Cerebellum (tissue), 4 donors: ENCODE measurements at places on chromosomes 7 and 10. TPM values are rescaled to one million over a fixed set of nuclear protein-coding genes. Genes with fewer than 3 reads are reported as not detected.

GRCh38 chr7:90155206-90155605 is 937 bp downstream of the STEAP1 start:
- no peak for DNase-seq

GSTO2 gene
- 2.2 TPM for total RNA-seq

DNA sequence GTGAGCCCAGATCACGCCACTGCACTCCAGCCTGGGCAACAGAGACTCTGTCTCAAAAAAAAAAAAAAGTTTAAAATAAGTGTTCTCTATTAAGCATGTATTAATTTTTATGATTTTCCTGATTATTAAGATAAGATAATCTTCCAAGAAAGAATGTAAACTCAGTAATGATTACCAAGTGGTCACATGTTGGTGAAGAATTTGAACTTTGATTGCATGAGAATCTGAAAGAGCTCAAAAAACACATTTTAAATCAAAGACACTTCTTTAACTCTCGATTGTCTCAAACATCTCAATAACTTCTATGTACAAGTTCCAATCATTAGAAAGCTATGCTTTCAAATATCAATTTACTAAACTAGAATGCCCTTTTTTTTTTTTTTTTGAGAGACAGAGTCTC is 33.8 kb downstream of the SNX8 start:
- DNase-seq, result no peak

DNA sequence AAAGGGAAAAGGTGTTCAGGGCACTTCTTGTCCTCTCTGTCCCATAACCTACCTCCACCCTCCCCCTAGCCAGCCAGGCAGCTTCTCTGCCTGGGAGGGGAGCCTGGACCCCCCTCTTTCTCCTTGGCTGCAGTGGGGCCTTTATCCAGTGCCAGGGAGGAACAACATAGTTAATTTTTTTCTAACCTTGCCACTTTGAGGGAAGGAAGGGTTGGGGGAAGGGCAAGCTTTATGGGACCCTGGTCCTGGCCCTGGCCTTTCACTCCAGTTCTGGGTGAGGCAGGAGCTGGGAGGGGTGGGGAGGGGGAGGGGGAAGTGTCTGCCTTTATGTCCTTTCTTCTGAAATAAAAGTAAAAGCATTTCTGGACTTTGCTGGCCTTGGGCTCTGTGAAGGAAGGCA is 4.5 kb downstream of the VGF start:
- DNase-seq, result no peak

DNA sequence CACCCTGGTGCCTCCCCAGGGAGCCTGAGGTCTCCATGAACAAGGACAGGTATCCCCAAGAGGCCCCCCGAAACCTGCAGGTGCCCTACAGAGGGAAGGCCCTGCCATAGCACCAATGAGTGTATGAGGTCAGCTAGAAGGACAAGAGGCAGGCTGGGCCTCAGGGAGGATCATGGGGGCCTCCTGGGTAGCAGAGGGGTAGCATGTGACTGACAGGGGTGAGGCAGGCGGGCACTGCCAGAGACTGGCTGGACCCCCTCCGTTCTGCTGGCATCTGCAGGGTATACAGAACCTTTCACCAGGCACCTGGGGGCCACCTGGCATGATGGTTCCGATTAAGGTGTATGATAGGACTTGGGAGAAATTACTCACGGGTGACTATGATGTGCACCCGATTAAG is 79.2 kb upstream of the KCTD7 start:
- DNase-seq, result no peak

DNA sequence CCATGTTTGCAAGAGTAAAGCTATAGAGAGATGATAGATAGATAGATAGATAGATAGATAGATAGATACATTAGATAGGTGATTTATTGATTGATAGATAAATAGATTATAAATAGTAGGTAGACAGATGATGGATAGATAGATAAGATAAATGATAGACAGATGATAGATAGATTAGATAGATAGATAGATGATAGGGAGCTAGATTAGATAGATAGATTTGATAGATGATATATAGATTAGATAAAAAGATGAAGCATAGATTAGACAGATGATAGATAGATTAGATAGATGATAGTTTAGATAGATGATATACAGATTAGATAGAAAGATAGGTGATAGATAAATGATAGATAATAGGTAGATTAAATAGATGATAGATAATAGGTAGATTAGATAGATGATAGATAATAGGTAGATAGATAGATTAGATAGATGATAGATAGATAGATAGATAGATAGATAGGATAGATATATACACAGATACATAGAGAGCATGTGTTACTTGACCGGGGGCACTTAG is 243.3 kb upstream of the FOXK1 start:
- no peak for DNase-seq

IRF5 gene
- total RNA-seq, result 2.5 TPM

TAF6 gene
- total RNA-seq, result 23.8 TPM

ACHE gene
- total RNA-seq, result 14.4 TPM

DNA sequence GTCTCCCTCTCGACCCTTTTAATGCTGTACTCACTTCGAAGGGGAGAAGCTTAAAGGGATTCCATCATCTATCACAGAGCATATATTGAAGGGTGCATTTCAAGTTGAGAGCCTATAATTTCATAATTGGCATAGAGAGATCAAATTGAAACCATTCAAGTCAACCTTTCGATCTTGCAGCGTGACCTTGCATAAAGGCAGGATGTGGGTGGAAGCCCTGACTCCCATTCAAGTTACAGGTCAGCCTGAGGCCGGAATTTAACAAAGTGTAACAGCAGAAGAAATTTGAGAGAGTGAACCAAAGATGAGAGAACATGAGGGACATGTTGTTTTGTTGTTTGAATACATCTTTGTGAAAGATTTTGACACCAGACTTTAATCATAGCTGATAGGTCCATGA is 195.3 kb upstream of the TPK1 start:
- DNase-seq, result no peak

ALOX5 gene
- 2.0 TPM for total RNA-seq

TMEM236 gene
- 0.18 TPM for total RNA-seq

- no peak for DNase-seq
Observed at GRCh38 chr10:132296666-132297443, 10.9 kb downstream of the STK32C start.

- DNase-seq, result no peak
Observed at GRCh38 chr10:121311812-121312443, 286.3 kb downstream of the FGFR2 start.

GRCh38 chr7:142158736-142159496 is 47.4 kb downstream of the MGAM2 start:
- no peak for DNase-seq

- DNase-seq, result no peak
Observed at GRCh38 chr7:123863461-123863860, 18.5 kb downstream of the HYAL4 start.

AEBP1 gene
- total RNA-seq, result 11.3 TPM

DNA sequence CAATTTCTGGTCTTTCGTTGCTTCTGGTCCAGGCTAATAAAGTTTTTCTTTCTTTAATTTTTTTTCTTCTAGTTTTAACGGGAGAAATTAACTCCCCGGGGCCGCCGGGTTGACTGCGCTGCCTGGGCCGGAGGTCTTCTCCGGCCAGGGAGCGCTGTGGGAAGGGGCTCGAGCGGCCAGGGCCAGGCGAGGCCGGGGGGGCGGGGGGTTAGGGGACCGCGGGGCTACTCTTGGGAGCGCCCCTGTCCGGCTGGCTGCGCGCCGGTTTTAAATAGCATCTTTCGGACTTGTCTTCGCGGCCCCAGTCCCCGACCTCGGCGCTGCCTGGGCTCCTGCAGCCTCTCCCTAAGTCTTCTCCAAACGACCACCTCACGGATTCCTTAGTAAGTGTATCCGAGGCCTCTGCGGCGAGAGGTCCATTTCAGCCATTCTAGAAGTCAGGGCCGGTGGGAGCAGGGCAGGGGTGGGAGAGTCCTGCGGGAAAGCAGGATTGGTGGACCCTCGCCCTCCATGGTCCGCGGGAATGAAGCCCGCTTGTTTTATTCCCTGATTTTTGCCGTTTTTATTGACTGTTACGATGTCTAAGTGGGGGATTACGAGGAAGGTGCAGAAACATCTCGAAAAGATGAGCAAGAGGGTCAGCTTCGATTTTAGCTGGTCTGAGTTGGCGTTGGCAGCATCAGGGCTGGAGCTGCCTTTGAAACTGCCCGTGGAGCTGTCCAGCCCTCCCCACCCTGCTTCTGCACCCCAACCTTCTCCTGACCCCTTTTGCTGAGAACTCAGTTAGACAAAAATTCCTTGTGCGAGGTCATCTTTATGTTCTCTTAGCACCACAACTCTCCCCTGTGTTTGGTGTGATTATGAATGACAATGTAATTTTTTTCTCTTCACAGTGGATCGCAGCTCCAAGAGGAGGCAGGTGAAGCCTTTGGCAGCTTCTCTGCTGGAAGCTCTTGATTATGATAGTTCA is 555 bp downstream of the PHF14 start:
- peak; percentile 23 for DNase-seq

TBL2 gene
- total RNA-seq, result 22.8 TPM

DNA sequence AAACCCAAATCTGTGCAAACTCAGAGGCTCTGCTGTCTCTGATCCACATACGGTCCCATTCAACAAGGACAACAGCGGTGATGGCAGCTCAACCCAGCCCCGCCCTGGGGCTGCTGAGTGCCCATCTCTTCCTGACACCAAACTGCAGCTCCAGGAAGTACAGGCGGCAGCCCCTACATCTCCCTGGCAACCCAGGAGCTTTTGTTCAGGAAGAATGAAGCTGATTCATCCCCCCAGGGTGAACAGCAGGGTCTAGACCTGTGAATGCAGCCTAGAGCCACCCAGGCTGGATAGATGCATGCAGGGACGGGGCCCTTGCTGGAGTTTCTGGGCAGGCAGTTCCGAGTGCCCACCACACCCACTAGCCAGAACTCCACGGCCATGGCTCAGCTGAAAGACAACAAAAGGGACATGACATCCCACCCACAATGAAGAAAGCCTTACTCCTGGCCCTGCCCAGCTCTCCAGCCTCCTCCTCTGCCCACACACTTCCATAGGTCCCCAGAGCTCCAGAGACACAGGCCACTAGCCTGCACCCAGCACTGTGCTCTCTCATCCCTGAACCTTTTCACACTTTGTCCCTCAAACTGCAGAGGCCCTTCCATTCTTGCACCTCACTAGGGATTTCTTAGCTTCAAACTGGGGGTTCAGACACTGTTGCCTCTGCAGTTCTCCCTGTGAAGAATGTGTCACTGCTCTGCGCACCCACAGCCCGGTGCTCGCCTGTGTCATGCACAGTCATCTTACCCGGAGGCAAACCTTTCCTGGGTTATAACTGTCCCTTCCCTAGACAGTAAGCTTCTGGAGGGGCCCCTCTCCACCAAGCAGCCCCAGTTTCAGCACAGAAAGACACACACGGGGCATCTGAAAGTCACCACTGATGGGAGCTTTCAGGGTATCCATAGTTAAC is 99.1 kb downstream of the GRID1 start:
- DNase-seq, result no peak
